ENCODE measurements at places on chromosomes 2 and 18. TPM values are rescaled to one million over a fixed set of nuclear protein-coding genes. Genes with fewer than 3 reads are reported as not detected.

DNA sequence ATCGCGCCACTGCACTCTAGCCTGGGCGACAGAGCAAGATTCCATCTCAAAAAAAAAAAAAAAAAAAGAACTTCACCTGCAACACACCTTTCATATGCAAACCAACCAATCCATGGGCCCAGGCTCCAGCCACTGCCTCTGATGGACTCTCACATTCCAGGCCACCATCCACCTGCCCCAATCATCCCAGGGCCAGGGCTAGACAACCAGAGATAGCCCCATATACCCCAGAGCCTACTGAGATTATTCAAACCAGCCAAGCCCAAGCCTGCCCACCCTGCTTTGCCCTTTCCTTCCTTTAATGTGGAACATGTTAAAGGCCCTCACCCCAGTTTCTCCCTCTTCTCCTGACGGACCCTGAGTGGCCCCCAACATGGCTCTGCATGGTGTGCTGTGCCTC, 57.0 kb downstream of the MRPL35 start:
- no peak overlapping the region for H3K4me3 ChIP-seq
- no peak for DNase-seq
- no peak overlapping the region for H3K27ac ChIP-seq
- H3K4me1 ChIP-seq: peaks cover 21% of the 10 kb centered on the region
- H3K27me3 ChIP-seq: no peaks in the 10 kb centered on the region
- H3K36me3 ChIP-seq: no peaks in the 10 kb centered on the region

- DNase-seq: no peak
- H3K4me1 ChIP-seq: no peaks in the 10 kb centered on the region
- no peaks in the 10 kb centered on the region for H3K27me3 ChIP-seq
- no peaks in the 10 kb centered on the region for H3K36me3 ChIP-seq
Observed at GRCh38 chr2:99431587-99432275, 58.1 kb downstream of the REV1 start.

DNA sequence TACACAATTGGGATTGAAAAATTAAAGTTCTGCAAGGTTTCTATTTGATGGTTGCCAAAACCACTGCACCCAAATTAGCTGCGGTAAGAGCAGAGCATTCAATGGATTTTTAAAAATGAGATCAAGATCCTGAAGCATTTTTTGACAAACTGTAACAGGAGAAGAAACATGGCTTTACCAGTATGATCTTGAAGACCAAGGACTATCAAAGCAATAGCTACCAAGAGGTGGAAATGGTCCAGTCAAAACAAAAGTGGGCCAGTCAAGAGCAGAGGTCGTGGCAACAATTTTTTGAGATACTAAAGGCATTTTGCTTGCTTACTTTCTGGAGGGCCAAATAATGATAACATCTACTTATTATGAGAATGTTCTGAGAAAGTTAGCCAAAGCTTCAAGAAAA, 186.8 kb downstream of the RDH14 start:
- DNase-seq: no peak
- no peaks in the 10 kb centered on the region for H3K4me1 ChIP-seq
- no peak overlapping the region for H3K4me3 ChIP-seq
- H3K27ac ChIP-seq: no peak overlapping the region

DNA sequence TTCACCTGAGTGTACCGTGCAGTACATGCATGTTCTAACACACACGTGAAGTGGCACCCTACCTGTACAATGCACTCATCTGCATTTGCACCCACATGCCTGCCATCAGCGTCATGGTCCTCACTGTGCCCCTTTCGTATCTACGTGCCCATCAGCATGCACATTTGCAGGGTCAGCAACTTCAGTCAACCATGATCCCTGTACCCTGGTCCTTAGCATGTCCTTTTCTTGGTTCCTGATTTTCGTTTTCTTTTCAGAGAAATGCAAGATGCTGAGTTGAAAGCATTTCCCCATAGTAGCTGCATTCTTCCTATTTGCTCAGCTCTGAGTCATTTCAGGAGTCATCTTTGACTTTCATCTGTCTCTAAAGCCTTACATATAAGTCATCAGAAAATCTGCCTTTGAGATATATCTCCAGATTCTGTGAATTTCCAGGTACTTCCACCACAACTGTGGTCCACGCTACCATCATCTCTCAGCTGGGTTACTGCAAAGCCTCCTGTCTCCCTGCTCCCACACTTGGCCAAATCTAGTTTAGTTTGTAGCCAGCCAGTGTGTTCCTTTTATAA, 14.7 kb upstream of the PUM2 start:
- H3K36me3 ChIP-seq: no peaks in the 10 kb centered on the region
- H3K27me3 ChIP-seq: no peaks in the 10 kb centered on the region
- no peak for DNase-seq
- H3K27ac ChIP-seq: no peak overlapping the region
- H3K4me3 ChIP-seq: no peak overlapping the region
- H3K4me1 ChIP-seq: no peaks in the 10 kb centered on the region

DNA sequence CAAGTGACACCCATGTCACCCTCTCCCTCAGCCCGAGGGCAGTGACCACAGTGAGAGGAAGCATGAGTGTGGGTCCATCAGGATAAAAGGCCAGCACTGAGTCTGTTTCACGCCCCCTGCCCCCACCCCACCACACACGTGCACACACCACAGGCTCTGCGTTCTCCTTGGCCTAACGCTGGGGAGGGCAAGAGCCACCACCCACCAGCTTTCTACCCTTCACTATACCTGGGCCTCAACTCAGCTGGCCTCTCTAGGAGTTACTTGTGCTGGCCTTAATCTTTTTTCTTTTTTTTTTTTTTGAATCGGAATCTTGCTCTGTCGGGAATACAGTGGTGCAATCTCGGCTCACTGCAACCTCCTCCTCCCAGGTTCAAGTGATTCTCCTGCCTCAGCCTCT, 140.5 kb downstream of the ZFP36L2 start:
- H3K36me3 ChIP-seq: no peaks in the 10 kb centered on the region
- H3K27me3 ChIP-seq: no peaks in the 10 kb centered on the region
- peak overlapping the region; percentile 90 for H3K27ac ChIP-seq

DNA sequence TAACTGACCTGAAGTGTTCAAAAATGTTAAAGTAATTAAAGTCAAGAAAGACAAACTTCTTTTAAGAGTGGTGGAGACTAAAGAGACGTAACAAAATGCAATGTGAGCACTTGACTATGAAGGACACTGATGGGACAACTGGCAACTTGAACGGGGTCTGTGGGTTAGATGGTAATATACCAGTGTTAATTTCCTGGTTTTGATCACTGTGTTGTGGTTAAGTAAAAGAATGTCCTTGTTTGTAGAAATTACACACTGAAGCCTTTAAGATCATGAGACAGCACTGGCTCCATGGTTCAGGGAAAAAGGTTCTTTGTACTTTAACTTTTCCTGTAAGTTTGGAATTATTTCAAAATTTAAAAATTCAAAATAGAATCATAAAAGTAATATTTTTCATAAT, 58.2 kb downstream of the REL start:
- no peak overlapping the region for H3K4me3 ChIP-seq
- no peak overlapping the region for H3K27ac ChIP-seq
- H3K36me3 ChIP-seq: peaks cover 17% of the 10 kb centered on the region
- no peak for DNase-seq

DNA sequence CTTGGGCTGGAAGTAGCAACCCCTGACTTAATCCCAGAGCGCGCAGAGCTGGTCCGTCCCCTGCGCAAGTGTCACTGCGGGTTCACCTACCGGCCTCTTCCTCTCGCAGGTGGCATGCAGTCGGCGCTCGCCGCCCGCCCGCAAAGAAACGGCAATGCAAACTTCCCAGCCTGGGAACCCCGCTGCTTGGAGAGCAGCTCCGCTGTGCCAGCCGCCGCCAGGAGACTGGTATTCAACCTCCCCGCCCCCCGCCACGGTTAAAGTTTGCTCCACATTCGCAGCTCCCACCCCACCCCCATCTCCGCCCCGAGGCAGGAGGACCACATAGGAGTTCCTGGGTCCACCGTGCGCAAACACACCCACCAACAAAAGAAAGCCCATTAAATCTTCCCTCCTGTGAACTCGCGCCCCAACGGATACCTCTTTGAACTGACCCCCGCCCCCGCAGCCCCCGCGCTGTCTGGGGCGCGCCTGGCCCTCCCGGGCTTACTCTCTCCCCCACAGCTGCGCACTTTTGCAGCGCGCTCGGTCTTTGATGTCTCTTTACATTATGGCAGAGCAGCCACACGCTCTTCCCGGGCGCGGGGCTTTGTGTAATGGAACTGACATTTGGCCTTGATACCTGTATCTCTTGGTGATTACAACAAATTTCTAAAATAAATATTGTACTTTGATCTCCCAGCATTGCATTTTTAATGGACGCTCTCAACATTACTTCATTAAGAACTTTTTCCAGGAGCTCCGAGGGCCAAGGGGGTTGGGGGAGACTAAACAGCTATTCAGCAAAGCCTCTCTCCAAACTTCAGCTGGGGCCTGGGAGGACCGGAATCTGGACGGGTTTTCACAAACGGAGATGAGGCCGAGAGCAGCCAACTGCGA, 3.1 kb upstream of the SP5 start:
- no peak overlapping the region for H3K4me3 ChIP-seq
- peaks cover 4% of the 10 kb centered on the region for H3K4me1 ChIP-seq
- H3K36me3 ChIP-seq: no peaks in the 10 kb centered on the region
- peaks cover 78% of the 10 kb centered on the region for H3K27me3 ChIP-seq
- no peak for DNase-seq
- no peak overlapping the region for H3K27ac ChIP-seq

- peaks cover 31% of the 10 kb centered on the region for H3K4me1 ChIP-seq
- no peak for DNase-seq
- no peaks in the 10 kb centered on the region for H3K27me3 ChIP-seq
Observed at GRCh38 chr2:9547262-9547991, 8.2 kb downstream of the ADAM17 start.

GRCh38 chr2:231926180-231926741, at the start of gene NPPC:
Gene NPPC (minus strand): TSS chr2:231926396. CDS start chr2:231926249, 147 bp downstream.
- no peaks in the 10 kb centered on the region for H3K36me3 ChIP-seq
- peaks cover 8% of the 10 kb centered on the region for H3K4me1 ChIP-seq
- no peak for DNase-seq

DNA sequence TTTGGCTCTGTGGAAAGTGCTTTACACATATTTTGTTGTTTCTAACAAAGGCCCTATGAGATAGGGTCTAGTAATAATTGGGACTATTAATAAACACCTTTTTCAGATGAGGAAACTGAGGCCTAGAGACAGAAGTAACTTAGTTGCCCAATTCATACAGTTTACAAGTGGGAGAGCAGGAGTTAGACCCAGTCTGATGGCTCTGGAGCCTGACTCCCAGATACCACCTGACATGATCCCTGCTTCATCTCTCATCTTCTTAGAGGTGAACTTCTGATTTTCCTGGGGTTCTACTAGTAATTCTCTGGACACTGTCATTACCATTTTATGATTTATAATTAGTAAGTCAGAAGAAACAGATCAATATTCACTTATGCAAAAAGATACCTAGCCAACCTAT, 49.1 kb upstream of the OTX1 start:
- H3K4me3 ChIP-seq: no peak overlapping the region
- peaks cover 4% of the 10 kb centered on the region for H3K36me3 ChIP-seq
- no peak for DNase-seq
- H3K4me1 ChIP-seq: no peaks in the 10 kb centered on the region

- H3K4me3 ChIP-seq: peak overlapping the region; percentile 35
- peaks cover 11% of the 10 kb centered on the region for H3K4me1 ChIP-seq
- DNase-seq: no peak
- no peaks in the 10 kb centered on the region for H3K36me3 ChIP-seq
- H3K27ac ChIP-seq: no peak overlapping the region
- H3K27me3 ChIP-seq: peaks cover 85% of the 10 kb centered on the region
Observed at GRCh38 chr2:44934038-44934982, 7.2 kb upstream of the SIX3 start.

DNA sequence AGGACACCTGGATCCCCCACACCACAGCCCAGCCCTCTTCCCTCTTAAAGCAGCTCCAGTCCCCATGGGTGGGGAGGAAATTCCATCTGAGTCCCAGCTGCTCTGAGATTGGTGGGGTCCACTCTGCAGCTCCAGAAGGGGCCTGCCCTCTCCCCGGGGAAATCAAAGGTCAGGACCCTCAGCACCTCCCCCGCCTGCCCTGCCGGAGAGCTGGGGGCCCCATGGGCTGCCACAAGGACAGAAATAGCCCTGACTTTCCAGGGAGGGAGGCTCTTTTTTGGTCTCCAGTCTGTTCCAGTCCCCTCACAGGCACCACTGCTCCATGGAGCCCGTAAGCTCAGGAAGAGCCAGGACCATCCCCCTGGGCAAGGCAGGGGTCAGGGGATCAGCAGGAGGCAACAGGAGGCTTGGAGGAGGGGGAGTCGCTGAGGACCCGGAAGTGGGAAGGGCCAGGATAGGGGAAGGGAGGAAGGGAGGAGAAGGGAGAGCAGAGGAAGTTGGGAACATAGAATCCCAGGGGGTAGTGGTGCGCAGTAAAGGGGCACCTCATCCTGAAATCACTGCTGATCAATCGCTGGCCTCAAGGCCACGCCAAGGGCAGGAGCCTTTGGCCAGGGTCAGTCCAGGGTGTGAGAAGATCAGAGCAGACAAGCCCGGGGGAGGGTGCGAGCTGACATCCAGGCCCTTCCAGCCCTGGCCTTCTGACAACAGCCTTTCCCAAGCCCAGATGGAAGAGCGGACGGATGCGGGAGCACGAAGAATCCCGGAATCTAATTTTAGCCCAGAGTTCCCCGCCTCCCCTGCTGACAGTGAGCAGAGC, 7.6 kb downstream of the ADRA2B start:
- H3K27ac ChIP-seq: peak overlapping the region; percentile 70
- no peaks in the 10 kb centered on the region for H3K36me3 ChIP-seq
- H3K4me1 ChIP-seq: no peaks in the 10 kb centered on the region

- H3K36me3 ChIP-seq: no peaks in the 10 kb centered on the region
- H3K27me3 ChIP-seq: no peaks in the 10 kb centered on the region
- no peak for DNase-seq
- peaks cover 88% of the 10 kb centered on the region for H3K4me1 ChIP-seq
Observed at GRCh38 chr2:239259173-239259572, 141.6 kb downstream of the HDAC4 start.

DNA sequence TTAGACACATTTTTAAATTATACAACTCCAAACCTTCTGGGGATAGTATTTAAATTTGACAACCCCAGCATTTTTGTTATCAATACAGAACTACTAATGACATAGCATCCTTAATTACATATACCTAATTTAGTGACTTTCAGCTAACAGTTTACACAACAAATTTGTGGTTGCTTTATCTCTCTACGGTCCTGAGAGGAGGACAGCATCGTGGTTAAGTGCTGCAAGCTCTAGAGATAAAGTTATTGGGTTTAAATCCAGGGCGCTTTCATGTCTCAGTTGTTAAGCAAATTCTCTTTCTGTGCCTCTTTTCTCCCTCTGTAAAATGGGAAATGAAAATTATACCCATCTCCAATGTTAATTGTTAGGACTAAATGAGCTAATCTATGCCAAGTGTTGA, 129.3 kb downstream of the METTL4 start:
- DNase-seq: no peak
- H3K4me1 ChIP-seq: no peaks in the 10 kb centered on the region
- no peaks in the 10 kb centered on the region for H3K27me3 ChIP-seq
- H3K4me3 ChIP-seq: no peak overlapping the region
- H3K36me3 ChIP-seq: no peaks in the 10 kb centered on the region
- H3K27ac ChIP-seq: no peak overlapping the region

- no peak overlapping the region for H3K27ac ChIP-seq
- H3K27me3 ChIP-seq: peaks cover 14% of the 10 kb centered on the region
- DNase-seq: no peak
- H3K36me3 ChIP-seq: no peaks in the 10 kb centered on the region
- H3K4me1 ChIP-seq: no peaks in the 10 kb centered on the region
Observed at GRCh38 chr18:47557160-47557559, 305.7 kb upstream of the SKOR2 start.

- H3K4me3 ChIP-seq: peak overlapping the region; percentile 95
- H3K4me1 ChIP-seq: peaks cover 25% of the 10 kb centered on the region
- H3K36me3 ChIP-seq: no peaks in the 10 kb centered on the region
Observed at GRCh38 chr2:120013597-120014223, 833 bp downstream of the EPB41L5 start.

Gene ABCG5
- not detected for total RNA-seq

Gene CD8B2
- total RNA-seq: 0.07 TPM

Gene BOLL
- 2.5 TPM for total RNA-seq

Gene AAMP
- 134 TPM for total RNA-seq

Gene CKAP2L
- total RNA-seq: not detected

Gene ERBB4
- total RNA-seq: 1.6 TPM

Gene SLC25A12
- 91.3 TPM for total RNA-seq

Measured in gastrocnemius medialis (tissue), 4 donors.